ENCODE measurements at places on chromosomes 4 and X.

- no peak for DNase-seq
These were observed 4.0 kb downstream of the CENPU start for GRCh38 chr4:184729946-184730345.

GRCh38 chr4:3524920-3525319, 7.3 kb downstream of the LRPAP1 start:
- DNase-seq, result no peak

DNA sequence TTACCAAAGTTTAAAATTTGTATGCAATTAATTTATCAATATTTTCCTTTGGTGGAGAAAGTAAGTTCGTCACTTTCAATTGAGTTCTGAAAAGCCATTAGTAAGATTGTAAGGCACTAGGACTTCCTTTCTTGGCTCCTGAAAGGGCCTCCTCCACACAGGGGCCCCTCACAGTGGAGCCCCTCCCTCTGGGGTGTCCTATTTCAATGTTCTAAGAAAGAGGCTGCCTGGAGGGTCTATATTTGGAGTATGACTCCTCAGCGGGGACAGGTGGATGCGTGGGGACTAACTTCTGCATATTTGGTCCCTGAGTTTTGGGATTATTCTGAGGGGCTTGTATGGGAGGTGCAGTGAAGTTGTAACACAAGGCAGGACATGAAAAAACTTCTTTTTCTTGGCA, 1.6 kb upstream of the ARMCX4 start:
- DNase-seq, result no peak

DNA sequence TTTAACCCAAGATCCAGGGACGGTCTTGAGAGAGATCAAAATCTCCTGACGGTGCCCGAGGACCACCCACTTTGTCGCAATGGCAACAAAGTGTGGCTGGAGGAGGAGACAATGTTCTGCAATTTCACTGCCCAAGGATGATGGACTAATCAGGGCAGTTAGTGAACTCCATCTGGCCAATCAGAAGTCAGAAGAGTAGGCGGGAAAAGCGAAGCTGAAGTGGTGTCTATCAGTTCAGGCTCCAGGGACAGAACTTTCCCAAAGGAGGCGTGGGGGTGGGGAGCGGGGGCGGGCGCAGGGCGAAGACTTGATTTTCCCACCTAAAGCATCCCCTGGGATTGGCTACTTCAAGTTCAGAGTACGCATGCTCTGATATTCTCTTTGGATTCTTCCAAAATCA, 25.6 kb downstream of the SPACA5B start:
- DNase-seq, result no peak

DNA sequence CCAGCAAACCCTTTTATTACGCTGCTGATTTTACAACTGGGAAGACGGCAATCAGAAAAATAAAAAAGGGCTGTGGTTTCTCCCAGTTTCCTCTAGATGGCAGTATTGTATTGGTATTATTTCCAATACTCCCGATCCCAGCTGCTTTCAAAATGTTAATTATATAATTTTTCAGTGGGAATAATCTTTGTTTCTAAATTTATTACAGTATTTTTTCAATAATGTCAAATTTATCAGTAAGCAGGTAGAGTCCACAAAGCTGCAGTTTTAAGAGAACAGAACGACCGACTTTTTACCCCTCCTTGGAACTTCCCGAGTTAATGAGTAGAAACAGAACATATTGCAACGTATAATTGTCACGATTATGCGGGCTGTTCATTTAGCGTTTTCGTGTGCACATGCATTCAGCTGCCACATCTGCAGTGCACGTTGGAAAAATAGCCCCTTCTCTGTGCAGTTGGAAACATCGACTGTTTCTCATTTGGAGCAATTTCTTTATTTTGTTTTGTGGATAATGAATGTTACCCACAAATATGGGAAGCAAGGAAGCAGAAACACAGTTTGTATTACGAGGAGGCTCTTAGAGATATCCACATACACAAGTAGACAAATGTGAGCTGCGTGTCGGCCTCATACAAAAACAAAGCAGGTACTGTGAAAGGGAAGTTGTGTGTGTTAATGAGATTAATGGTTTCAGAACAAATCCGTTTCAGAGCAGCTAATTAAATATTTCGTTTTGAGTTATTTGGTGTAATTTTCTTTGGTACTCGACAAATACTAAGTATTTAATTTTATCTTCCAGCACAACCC, 188.0 kb downstream of the STIM2 start:
- no peak for DNase-seq

DNA sequence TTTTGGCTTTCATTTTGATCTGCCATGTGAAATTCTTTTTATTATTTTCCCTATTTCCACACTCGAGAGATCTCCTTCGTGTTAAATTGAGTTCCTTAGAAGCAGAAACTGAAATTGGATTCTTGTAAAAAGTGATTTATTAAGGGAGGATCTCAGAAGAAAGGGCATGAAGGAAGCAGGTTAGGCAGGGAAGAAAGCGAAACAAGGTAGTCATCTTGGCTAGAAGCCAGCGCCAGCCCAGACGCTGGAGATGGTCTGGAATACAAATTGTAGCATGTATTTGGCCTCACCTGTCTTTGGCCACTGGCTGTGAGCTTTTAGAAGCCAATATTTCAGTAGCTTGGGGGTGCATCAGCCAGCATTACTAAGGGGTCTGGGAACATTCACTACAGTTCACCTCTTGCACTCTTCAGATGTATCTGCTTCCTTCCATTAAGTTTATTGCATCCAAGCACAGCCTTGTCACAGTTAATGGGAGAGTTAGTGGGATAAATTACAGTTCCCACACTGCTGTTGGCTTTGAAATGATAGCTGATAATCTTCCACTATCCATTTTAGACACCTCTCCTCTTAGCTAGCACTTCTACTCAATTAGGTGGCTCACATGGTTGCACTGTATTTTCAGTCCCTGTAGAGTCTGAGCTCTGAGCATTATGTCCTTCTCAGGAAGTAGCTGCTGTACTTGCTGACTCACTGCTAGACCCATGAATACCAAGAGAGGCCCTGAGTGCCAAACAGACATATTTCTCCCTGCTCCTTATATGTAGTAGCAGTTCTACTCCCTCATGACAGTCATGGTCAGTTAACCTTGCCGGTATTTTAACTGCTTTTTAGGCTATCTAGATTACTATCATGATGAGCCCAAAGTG, 14.6 kb downstream of the GRXCR1 start:
- DNase-seq, result peak; percentile 18

DNA sequence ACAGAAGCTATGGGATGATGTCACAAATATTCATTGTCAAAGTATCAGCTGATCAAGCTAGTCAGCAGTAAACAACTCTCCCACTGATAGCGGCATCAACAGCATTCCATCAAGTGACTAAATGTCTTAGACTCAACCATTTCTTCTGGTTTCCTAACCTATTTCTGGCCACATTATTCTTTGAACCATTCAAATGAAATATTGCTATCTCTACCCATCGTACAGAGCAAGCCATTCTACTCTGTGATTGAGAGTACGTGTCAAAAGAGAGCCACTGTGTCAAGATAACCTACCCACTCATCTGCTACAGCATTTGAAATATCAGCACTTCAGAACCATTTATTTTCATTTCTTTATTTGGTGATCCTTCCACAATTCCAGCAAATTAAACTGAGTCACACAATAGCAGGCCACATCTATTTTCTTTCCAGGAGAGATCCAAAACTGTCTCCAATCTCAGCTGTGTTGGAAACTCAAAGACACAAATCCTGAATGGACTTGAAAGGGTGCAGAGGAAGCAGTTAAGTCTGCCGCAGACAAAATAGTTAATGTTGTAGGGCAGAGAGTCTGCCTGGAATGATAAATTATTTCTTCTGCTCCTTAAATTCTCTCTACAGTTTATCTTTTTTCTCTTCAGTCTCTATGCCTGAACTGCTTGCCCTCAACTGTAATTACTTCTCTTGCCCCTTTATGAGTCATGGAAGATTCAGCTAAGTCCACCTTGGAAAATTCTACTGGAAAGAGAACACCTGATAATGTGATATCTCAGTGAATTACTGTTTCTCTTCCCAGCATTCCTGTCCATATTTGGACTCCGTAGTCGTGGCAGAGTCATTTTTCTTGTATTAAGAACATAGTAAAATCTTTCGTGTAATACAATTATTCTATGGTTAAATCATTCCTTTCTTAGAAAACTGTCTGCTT, 364.8 kb downstream of the PDGFC start:
- DNase-seq, result no peak

DNA sequence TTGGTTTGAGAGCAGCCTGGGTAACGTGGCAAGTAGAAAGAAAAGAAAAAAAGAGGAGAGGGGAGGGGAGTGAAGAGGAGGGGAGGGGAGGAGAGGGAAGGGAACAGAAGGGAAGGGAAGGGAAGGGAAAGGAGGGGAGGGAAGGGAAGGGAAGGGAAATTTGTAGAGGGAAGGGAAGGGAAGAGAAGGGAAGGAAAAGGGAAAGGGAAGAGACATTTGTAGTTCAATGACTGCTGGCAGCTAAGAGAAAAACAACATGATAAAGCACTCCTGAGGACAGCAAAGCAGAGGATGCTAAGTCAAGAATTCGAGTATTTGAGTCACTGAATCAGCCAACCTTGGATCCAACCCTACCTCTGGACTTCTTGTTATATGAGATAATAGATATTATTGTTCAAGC, 38.2 kb upstream of the BMP2K start:
- DNase-seq, result no peak

- no peak for DNase-seq
These were observed 193.5 kb upstream of the FTHL17 start for GRCh38 chrX:31265383-31265782.

- no peak for DNase-seq
These were observed 211.4 kb downstream of the SLIT2 start for GRCh38 chr4:20463176-20463430.

DNA sequence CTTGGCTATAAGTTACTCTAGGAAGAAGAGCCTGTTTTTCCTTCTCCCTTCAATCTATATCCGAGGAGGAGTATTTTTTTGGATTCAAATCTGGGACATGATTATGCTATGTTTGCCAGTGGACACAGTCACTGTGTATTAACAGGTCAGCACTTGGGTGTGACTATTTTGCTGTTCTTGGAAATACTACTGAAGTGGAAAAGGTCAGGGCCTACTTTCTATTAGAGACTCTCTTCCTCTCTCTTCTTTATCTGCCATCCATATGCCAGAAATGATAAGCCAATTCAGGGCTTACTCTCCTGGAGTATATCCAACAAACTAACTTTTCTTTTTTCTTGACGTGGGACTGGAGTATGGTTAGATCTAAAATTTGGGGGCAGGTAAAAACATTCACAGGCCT, 40.5 kb downstream of the MID1IP1 start:
- no peak for DNase-seq

- DNase-seq, result no peak
These were observed 36.6 kb downstream of the SAT1 start for GRCh38 chrX:23819385-23820234.

GRCh38 chr4:579543-580175, 3.6 kb upstream of the TMEM271 start:
- DNase-seq, result no peak

GRCh38 chr4:8083086-8083825, 75.4 kb downstream of the ABLIM2 start:
- DNase-seq, result no peak

DNA sequence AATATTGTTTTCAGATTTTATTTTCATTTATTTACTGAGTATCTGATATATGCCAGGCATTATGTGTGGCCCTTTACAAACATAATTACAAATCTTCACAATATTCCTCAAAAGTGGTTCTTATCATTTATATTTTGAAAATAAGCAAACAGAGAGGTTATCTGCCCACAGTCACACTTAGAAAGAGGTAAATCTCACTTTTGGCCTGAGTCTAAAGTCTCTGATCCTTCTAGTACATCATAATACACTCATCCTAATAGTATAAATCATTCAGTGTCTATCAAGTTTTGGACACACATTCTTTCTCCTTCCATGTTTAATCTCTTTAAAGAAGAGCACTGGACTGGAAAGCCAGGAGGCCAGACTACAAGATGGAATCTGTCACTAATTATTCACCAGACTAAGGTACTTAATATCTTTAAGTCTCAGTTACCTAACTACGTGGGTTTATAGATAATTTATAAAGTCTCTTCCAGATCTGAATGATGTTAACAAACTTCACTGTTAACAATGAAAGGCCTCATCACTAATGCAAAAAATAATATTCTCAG, 281.3 kb downstream of the PPP3CA start:
- DNase-seq, result no peak

DNA sequence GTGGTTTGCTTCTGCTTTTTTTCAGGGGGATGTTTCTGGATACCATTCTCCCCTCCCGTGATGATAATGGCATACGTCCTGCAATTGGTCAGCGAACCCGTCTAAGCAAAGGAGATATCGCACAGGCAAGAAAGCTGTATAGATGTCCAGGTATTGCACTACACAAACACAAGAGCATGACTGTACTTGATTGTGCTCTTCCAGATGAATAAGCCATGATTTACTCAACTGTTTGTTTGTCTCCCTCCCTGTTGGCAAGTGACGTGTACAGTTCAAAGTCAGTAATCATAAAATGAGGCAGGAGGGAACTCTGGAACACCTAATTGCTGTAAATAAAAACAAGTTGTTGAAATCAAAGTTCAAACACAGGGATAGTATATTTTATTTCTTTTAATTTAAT, 141.4 kb downstream of the TLL1 start:
- no peak for DNase-seq

DNA sequence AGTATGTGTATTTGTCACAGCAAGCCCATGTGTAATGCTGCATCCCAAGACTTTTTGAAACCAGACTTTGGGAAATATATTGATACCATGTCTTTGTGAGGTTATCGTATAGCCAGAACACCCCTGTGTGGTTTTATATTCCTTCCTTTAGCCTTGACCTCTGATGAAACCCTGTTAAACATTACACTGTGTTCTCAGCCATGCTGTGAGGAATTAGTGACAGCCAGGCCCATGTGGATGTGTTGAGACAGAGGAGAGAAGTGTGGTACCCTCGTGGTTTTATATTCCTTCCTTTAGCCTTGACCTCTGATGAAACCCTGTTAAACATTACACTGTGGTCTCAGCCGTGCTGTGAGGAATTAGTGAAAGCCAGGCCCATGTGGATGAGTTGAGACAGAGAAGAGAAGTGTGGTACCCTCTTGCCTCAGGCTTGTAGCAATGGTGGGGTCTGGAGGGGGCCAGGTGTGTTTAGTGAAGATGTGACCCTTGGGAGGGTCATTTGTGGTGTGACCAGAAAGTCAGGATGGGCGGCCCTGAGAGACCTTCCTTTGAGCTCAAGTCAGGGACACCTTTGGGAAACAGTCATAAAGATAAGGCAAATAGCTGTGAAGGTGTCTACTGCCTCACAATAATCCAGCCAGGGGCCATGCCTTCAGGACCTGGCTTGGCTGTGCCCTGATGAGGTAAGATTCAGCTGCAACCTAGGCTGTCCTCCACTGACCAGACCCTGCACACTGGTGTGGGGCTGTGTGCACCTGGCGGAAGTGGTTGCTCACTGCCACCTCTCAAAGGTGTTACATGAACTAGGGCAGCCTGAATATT, 110.0 kb downstream of the IRF2 start:
- DNase-seq, result no peak

GRCh38 chr4:154961263-154961662, 180.2 kb downstream of the RBM46 start:
- no peak for DNase-seq

DNA sequence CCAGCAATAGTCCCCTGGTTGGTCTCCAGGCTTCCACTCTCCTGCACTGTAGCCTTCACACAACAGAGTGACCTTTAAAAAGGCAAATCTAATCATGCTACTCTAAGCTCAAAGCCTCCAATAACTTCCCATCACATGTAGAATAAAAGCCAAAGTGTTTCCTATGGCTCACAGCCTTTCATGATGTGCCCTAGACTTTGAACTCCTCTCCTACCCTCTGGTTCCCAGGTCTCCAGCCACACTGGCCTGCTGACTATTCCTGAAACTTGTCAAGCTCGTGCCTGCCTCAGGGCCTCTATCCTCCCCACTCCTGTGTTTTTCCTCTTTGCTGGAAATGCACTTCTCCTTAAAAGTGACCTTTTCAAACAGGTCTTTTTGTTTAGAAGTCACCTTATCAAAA, 3.1 kb downstream of the MANBA start:
- no peak for DNase-seq
